Suppressor macrophage treated with lipopolysaccharide for 1 hour (primary cell): ENCODE measurements at places on chromosomes 3 and 15.

DNA sequence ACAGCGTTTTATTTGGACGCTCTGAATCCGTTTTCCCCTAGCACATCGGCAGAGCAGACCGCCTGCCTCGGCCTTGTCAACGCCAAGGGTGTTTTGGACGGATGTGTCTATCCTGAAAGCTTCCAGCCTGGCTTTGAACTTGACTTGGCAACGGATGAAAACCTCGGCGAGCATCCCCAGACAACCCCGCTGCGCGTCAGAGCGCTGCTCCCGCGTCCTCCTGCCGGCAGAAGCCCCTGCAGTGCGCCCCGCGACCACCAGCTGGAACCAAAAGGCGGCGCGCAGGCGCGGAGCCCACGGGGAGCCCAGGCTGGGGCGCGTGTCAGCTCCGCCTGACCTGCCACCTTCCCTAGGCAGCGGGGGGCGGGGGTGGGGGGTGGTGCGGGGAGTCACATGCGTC is 26.2 kb upstream of the ARL8B start:
- DNase-seq = peak; percentile 41

- no peak for DNase-seq
These were observed 143.8 kb upstream of the ABHD17C start for GRCh38 chr15:80551348-80551747.

- DNase-seq = no peak
These were observed 2.8 kb upstream of the MESD start for GRCh38 chr15:80992441-80992840.

DNA sequence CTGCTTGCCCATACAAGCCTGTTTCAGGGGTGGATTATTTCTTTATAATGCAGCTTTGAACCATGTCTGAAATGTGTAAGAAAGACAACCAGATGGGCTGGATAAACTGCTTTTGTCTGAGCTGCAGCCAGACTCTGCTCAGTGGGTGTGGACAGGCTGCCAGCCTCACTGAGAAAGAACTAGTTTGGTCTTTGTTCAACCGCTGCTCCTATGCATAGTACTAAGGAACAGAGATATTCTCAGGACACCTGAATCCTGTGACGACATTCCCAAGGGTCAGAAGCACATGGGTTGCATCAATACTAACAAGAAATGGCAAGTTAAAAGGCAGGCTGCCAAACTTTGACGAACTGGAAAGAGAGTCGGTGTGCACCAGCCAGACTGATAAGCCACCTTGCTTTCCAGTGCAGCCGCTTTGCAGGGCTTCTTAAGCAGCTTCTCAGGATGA is 57.2 kb downstream of the PLD1 start:
- no peak for DNase-seq

- peak; percentile 17 for DNase-seq
These were observed 63.0 kb downstream of the VPS8 start for GRCh38 chr3:184874709-184875644.

GRCh38 chr15:80936288-80937078 is 53.1 kb downstream of the MESD start:
- DNase-seq = no peak

GRCh38 chr3:44509393-44509921 is 32.0 kb upstream of the ZNF445 start:
- peak; percentile 6 for DNase-seq

DNA sequence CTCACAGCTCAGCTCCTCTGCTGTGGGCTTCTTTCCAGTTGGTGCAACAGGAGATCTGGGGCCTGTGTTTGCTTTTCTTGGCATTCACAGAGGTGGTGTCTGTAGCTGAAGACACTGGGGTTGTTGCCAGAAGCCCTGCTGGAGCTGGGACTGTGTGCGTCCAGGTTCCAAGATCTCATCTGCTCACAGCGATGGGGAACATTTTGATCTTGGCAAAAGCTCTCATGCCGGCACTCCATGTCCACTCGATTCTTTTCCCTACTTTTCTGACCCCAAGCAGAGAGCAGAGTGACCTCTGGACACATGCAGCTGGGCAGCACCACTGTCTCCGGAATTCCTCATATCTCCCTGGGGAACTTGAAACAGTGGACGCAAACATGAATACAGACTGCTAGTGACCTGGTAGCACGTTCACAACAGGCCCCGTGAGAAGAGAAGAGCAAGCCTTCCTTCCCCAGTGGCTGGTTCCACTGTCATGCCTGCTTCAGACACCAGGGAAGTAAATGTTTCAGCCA is 36.1 kb upstream of the MECOM start:
- no peak for DNase-seq

- DNase-seq = peak; percentile 84
These were observed 25.5 kb upstream of the SNRPA1 start for GRCh38 chr15:101320501-101321052.

DNA sequence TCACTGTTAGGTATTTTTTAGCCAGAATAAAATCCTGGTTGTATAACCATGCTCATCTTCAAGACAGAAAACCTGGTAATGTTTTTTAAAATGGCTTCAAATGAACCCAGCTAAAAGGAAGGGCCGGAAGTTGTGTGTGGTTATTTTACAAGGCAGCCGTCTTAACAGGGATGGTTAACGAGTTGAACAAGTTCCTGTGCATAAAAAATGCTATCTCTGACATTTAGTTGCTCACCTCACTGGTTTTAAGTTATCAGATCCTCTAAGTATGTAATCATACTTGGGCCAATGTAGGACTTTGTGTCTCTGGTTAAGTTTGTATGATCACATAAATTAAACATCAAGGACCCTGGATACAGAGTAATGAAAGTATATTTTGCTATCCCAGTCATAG is 2.1 kb downstream of the ATP11B start:
- peak; percentile 36 for DNase-seq

DNA sequence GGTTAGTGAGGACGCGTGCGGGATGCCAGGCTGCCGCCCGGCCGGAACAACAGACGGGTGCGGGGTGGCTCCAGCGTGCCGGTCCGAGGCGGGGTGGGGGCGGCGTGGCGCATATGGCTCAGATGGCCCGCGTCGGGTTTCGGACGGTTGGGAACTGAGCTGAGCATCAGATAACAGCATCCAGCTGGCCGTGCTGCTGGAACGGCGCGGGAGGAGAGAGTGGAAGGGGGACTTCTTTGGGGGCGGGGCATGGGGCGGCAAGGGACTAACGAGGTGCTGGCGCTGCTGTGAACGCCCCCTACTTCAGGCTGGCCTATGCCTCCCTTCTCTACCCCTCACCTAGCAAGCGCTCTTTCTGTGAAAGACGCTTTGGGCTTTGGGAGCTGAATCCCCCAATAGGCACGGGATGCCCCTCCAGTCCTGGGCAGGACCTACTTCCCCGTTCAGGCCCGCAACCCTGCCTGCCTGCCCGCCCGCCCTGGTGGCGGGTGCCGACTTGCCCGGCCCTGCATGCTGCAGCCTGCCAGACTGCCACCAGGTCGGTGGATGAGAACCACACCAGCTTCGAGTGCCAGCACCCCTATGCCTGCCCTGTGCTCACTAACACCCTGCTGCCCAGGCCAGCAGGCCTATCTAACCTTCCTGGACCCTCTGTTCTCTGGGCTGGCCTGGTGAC is 542 bp downstream of the INKA1 start:
- DNase-seq = peak; percentile 38

GRCh38 chr3:10371167-10371566 is 50.3 kb upstream of the SEC13 start:
- DNase-seq = no peak

GRCh38 chr15:82890338-82890994 is 62.1 kb downstream of the HOMER2 start:
- DNase-seq = no peak

DNA sequence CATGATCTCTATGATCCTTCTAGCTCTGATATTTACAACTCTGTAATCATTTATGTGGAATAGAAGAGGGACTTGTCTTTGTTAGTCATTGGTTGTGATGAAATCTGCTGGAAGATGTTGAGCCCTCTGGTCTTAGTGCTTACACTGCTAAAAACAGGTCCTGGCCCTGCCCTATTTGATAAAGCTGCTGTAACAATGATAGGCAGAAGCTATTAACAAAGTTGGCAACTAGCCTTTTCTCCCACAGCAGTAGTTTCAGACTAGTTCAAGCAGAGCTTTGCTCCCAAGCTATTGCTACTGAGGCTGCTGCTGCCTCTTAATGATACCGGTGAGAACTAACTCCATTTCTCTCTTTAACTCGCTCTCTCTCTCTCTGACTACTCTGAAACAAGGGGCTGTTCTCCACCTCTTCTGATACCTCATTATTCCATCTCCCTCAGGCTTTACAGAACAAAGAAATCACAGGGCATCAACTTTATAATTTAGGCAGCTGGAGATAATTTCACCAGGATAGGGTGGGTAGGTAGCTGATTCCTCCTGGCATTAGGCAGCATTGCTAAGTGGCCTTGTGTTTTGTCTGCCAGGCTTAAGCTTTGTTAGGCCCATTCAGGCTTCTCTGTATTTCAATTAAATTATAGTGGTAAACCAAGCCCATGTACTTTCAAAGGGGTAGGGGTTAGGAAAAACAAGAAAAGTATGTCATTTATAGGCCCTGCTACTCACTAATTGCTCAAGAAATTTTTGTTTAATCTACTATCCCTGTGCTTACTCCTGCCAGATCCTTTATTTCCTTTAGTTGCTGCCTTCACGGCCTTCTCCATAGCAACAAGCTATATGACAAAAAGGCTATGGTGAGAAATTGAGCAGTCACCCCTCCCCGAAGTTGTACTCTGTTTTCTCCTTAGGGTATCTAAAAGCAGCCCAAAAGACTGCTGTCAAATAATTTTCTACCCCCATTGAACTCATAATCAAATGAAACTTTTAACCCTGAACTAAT is 139.6 kb downstream of the RBPMS2 start:
- peak; percentile 66 for DNase-seq

GRCh38 chr3:127960421-127960965 is 45.5 kb downstream of the KBTBD12 start:
- no peak for DNase-seq

DNA sequence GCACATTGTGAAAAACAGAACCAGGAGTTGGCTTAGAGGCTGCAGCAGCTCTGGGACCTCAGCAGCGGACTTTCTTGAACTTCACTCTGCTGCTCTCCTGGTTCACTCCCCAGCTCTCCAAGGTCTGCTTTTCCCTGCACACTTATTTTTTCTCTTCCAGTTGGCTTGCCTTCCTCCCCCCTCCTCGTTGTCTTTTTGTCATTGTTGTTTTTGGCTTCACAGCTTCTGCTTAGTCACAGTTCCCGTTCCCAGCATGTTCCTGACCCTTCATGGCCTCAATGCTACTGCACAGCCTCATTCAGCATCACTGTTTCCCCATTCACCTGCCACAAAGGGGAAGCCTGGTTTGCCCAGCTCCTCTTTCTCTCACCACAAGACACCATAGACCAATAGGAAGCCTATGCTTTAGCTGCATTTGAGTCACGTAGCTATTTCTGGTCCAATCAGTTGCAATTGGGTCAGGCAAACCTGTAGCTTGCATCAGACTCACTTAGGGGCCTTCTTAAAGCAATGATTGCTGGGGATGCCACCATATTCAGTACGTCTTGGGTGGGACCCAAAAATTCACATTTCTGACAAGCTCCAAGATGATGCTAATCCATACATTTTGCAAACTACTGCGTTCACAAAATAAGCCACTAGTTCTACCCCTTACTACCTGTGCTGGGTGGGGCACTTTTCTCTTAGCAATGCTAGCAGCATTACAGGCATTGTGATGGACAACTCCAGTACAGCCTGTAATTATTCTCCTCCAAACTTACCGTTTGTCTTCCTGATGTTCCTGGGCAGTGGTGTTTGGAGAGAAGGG is 7.8 kb upstream of the SUMF1 start:
- DNase-seq = peak; percentile 78

GRCh38 chr3:178271740-178272387 is 264.4 kb upstream of the KCNMB2 start:
- DNase-seq = no peak

- peak; percentile 24 for DNase-seq
These were observed 13.9 kb upstream of the MGLL start for GRCh38 chr3:127835993-127836882.

DNA sequence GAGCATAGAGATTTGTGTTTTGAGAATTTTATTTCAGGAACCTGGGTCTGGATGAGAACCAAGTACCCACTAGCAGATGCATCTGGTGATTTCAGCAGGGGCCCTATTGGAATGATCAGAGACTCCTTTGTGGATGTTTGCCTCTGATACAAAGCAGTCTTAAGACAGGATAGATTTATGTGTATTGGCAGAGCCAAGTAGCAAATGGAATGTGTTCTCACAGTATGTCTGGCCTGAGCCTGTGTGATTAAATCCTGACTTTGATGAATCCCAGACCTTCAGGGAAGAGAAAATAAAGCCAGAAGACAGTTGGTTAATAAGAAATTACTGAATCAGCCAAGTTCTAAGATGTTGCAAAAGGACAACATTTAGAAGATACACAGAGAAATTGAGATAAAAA is 755.5 kb upstream of the SEMA6D start:
- no peak for DNase-seq

DNA sequence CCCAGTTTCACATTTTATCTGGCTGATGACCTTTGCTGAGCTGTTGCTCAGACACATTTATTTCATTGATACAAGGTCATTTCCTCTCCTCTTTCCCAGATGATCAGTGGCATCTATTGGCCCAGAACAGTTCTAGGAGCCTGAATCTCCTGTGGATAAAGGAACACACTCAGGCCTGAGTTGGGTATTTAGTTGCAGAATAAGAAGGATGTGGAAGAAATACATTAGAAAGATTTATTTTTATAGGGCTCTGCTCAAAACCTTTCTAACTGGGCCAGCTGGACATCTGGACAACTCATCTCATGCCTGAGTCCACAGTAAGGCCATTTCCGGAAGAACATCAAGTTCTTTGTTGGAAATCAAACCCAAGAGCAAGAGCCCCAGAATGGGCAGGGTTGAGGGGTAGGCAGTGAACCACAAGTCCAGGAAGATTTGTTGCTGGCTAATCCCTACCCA is 19.7 kb upstream of the MFGE8 start:
- no peak for DNase-seq

DNA sequence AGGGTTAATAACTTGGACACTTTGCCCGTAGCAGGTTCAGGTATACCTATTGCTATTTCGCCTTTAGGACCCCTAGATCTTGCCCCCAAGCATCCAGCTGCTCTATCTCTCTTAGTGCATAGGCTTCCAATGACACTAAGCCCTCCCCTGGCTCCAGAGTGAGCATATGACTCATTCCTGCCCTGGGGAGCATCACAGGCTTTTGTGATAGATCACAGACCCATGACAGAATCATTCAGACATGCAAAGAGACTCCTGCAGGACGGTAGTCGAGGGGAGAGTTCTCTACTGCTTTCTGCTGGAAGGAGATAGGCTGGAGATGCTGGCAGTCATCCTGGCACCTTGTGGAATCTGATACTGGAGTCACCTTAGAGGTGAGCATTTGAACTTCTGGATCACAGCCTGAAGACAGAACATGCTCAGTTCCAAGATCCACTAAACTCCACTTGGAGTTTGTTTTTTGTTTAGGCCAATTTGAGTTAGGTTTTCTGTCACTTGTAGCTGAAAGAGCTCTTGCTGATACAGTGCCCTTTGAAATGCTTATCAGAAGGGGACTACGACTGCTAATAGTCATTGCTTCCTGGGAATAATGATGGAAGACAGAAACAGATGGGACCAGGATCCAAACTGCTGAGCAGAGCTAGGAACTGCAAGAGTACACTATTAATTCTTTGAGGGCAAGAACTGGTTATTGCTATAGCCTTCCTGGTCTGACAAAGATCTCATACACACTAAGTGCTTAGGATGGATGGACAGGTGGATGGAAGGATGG is 11.0 kb downstream of the LYSMD2 start:
- peak; percentile 64 for DNase-seq

GRCh38 chr3:162498626-162499025 is 1002.0 kb downstream of the OTOL1 start:
- DNase-seq = no peak
